ENCODE measurements at places on chromosomes 11 and 22.

- DNase-seq: no peak
Measured at GRCh38 chr22:50516068-50516467, 8.0 kb downstream of the NCAPH2 start.

GRCh38 chr22:19760951-19761724 is 560 bp downstream of the TBX1 start:
- no peak for DNase-seq

DNA sequence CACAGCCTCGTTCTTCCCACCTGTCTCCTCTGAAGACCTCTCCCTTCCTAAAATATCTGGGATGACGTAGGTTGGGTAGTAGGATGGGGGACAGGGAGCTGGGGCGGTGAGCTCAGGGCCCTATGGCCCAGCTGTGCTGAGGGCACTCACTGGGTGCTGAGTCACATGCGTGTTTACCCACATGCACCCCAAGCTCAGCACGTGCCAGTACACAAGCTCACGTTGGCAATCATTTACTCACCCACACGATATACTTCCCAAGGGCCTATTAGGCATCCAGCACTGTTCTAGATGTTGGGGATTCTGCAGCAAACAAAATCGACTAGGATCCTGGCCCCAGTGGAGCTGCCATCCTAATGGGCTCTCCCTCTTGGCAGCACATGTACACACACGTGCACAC is 28.7 kb downstream of the ARAP1 start:
- DNase-seq: no peak

GRCh38 chr11:27205250-27205649 is 157.8 kb downstream of the CCDC34 start:
- DNase-seq: no peak

DNA sequence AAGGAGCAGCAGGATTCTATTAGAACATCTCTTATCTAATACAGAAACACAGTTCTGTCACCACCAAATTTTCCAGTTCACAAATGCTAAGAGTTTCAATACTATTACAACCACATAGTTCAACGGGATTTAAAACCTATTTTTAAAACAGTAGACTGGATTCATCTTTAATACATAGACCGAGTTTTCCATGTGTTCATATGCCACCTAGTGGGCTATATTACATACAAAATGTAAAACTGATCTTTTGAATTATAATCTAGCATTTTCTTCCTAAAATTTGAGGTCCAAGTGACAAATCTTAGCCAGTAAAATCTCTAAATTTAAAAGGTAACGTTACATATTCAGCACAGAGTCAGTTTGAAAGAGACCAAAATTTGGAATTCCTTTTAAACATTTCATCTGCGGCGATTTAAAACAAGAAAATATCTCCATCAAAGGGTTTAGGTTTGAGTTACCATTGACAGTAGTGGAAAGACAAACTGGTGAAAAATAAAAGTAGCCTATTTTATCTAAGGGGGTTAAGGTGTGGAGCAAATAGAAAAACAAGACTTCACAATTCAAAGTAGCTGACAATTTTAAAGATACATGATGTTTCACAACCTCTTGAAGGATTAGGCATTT is 269.3 kb upstream of the MPPED2 start:
- no peak for DNase-seq

DNA sequence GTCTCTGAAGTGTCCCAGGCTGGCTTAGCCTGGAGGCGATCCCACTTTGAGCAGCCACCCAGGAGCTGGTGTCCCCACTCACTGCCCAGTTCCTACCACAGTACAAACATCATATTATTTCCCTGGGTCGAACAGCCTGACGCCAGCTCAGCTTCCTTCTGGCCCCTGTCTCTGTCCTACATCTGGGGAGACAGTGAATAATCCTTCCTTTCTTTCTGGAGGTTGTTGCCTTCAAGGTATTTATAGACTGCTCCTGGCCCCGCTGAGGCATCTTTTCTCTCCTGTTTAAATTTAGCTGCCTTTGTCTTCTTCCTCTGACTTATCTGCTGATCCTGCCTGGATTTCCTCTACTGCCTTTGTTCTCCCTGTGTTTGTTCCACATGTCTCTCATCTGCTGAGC is 56.8 kb upstream of the LRRC55 start:
- DNase-seq: no peak

DNA sequence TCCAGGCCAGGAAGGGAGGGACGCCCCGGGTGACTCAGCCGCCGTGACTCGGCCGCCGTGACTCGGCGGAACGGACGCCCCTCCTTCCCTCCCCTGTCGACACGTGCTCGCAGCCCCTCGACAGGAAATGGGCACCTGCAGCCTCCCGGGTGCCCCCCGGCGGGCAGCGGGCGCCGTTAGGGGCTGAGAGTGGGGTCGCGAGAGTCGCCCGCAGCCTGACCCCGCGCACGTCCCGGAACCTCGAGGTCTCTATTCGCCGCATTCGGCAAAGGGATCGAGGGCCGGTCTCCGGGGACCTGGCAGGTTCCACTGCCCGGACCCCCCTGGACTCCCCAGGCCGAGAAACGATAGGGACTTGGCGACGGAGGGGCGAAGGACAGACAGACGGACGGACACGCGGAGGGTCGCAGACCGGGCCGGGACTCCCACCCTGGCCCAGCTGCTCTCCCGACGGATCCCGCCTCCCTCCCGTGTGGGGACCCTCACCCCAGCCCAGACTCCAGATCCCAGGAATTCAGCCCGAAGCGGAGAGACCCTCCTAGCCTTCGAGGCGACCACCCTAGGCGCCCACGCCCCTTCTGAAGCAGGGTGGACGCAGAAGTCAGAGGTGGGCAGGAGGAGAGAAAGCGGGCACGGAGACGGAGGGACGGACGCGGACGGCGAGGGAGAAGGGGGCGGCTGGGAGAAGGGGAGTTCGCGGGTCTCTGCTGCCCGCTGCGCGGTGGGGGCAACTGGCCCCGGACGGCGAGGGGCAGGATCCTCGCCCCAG is 648 bp downstream of the FOSL1 start:
- peak; percentile 86 for DNase-seq

DNA sequence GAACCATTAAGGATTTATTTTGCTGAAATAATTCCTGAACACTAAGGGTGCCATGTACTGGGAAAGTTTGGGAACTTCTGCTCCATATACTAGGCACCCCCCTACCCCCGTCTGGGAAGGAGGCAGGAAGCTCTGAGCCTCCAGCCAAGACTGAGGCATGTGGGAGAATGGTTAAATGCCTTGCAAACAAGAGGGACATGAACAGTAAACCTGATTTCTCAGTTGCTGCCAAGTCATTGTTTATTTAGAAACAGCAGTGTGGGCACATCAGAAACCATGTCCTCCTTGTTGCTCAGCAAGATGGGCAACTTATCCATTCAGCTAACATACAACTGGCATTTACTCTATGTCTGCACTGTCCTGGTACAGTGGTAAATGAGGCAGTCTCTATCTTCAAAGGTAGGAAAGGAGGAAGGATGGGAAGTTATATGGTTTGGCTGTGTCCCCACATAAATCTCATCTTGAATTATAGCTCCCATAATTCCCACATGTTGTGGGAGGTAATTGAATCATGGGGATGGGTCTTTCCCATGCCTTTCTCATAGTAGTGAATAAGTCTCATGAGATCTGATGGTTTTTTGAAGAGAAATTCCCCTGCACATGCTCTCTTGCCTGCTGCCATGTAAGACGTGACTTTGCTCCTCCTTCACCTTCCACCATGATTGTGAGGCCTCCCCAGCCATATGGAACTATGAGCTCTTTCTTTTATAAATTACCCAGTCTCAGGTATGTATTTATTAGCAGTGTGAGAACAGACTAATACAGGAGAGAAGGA is 459.1 kb downstream of the MIAT start:
- DNase-seq: no peak

DNA sequence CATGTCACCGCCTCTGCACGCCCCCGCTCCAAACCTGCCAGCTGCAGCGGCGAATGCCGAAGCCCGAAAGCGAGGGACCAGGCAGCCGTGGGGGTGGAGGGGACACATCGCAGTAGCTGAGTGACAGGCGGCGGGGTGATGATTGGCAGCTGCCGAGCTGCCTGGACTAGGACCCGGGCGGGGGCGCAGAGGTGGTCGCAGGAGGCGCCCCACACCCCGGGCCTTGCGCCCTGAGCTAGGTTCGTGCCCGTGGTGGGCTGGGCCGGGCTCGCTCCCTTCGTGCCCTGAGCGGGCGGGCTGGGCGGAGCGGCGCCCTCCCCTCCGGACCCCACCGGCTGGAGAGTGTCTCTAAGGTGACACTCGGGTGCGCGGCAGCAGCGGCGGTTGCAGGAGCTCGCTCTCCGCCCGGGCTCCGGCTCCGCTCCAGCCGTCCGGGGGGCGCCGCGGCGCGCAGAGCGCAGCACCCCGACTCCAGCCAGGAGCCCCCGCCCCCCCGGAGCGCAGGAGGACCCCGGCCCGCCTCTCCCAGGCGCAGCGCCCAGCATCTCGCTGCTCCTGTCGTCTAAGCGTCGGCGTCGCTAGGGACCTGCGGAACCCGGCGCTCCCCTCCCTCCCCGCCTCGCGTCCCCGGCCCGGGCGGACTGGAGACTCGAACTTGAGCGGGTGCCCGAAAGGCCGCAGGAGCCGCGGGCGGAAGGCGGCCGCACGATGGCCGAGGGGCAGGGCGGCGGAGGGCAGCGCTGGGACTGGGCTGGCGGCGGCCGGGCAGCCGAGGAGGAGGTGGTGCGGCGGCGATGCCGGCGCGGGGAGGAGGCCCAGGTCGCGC is 14.5 kb upstream of the DGKZ start:
- DNase-seq: peak; percentile 65

GRCh38 chr22:39494471-39495120 is 7.5 kb upstream of the MIEF1 start:
- DNase-seq: no peak

All from stimulated activated CD8-positive, alpha-beta memory T cell treated with anti-CD3 and anti-CD28 coated beads, Interleukin-4, amount 100 ng/mL, for 48 hours (primary cell).